Stimulated activated CD8-positive, alpha-beta memory T cell treated with anti-CD3 and anti-CD28 coated beads, Interleukin-2, amount 100 ng/mL, for 1 hour (primary cell): ENCODE measurements at places on chromosomes 5 and 9.

DNA sequence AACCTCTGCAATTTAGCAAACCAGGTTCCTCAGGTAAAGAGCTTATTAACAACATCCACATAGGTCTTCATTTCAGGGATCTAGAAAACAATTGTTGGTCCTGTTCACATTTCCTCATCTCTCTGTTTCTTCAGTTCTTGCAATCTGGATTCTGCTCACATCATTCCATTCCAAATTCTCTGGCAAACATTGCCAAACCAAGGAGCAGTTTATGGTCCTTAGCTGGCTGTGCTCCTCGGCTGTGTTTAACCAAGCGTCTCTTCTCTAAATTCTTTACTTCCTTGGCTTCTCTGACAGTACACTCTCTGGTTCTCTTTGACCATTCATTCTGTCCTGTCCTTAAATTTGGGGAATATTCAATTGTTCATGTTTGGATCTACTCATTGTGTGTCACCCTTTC is 65.8 kb upstream of the RANBP3L start:
- DNase-seq, result no peak

DNA sequence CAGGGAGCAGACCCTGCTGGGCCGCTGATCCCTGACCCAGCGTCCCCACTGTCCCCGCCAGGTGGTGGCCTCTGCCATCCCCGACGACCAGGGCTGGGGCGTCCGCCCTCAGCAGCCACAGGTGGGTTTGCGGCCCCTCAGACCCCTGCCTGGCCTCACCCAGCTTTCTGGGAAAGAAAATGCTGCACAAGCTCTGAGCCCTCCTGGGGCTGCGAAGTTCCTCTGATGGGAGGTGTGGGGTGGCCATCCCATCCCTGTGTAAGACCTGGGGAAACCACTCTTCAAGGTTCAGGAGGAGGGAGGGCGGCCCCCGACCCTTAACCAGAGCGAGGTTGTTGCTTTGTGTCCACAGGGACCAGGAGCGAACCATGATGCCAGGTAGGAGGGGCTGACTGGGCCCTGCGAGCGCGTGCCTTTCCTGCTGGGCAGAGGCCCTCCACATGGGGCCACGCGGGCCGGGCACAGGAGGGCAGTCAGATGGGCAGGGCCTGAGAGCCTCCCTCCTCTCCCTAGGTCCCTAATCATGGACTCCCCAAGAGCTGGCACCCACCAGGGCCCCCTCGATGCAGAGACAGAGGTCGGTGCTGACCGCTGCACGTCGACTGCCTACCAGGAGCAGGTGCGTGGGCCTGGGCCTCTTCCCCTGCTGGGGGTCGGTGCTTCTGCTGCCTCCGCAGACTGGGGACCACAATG is 7.7 kb downstream of the NOXA1 start:
- no peak for DNase-seq

- DNase-seq, result peak; percentile 12
Observed at GRCh38 chr9:122213589-122214413, 15.0 kb downstream of the LHX6 start.

GRCh38 chr5:19519448-19519847 is 468.6 kb downstream of the CDH18 start:
- DNase-seq, result no peak

- DNase-seq, result no peak
Observed at GRCh38 chr5:54021431-54022164, 288.8 kb downstream of the ARL15 start.

- DNase-seq, result no peak
Observed at GRCh38 chr9:82052081-82052480, 63.5 kb downstream of the SPATA31D1 start.

DNA sequence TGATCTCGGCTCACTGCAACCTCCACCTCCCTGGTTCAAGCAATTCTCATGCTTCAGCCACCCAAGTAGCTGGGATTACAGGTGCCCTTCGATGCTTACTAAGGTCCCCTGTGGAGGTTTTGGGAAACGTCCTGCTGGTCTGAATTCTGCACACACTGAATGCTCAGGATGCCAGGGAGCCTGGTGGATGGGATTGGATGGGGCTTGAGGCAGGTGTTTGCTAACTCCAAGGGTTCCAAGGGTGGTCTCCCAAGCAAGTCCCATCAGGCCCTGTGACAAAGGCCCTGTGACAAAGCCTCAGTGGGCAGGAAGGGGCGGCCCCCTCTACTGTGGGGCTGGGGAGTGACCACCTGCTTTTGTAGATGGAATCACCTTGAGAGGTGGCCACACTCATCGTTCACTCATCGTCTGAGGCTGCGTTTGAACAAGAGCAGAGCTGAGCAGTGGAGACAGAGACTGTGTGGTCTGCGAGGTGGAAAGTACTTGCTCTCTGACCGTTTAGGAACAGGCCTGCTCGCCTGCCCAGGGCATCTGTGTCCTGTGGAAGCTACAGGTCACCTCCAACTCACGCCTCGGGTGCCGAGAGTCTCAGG is 40.2 kb downstream of the MRPL36 start:
- DNase-seq, result no peak

DNA sequence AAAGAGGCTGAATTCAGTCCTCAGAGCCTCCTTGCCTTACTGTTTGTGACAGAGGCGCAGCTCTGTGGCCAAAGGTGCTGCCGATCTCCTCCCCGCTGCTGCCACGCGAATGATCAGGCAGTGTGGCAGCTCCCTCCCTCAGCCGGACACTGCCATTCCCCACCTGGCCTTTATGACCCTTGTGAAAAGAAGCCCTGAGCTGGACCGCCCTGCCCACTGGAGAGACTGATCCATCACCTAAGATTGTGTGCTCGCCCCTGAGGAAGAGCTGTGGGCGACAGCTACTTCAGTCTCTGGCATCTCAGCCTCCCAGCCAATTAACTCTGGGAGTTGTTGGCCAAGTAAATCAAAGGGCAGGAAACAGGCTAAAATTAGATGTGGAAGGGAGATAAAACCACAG is 90.9 kb downstream of the CARTPT start:
- no peak for DNase-seq

DNA sequence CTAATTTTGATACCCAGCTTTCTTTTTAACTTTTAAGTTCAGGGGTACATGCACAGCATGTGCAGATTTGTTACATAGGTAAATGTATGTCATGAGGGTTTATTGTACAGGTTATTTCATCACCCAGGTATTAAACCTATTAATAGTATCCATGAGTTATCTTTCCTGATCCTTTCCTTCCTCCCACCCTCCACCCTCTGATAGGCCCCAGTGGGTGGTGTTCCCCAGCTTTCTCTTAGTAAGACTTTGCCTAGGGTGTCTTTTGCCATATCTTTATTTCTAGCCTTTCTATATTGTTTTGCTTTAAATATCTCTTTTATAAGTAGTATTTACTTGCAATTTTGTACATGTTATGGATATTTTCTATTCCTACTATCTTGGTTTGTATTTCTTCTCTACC is 243.7 kb downstream of the SGCD start:
- no peak for DNase-seq

DNA sequence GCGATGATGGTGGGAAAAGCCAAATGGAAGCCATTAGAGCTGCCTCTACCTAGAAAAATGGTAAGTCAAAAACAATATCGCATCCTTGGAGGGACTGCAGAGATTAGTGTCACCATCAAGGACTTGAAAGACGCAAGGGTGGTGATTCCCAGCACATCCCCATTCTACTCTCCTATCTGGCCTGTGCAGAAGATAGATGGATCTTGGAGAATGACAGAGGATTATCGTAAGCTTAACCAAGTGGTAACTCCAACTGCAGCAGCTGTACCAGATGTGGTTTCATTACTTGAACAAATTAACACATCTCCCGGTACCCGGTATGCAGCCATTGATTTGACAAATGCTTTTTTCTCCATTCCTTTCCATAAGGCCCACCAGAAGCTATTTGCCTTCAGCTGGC is 23.8 kb downstream of the ERP44 start:
- DNase-seq, result no peak

GRCh38 chr9:89037346-89037745 is 46.1 kb downstream of the S1PR3 start:
- no peak for DNase-seq

DNA sequence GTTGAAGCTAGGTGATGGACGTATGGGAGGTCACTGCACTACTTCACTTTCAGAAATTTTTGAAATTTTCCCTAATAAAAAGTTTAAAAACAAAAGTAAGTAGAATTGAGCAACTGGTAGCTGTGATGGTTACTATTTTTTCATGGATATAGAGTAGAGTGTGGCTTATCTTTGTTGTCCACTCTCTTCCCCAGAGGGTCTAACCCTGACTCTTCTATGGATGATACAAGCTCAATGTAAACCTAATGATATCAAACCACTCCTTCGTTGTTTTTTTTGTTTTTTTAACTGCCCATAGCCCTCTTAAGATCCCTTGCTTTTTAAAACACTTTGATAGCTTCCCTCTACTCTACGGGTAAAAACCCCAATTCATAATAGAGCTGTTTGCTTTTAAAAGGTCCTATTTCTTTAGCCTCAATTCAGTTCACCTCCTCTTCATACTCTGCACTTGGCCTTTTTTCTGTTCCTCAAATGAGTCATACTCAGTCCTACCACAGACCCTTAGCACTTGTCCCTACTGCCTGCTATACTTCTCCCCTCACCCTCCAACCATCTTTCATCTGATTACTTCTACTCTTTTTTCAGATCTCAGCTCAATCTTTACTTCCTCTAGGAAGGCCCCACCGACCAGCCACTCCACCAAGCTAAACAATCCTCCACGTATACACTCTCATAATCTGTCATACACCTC is 2.6 kb downstream of the HDAC3 start:
- no peak for DNase-seq

DNA sequence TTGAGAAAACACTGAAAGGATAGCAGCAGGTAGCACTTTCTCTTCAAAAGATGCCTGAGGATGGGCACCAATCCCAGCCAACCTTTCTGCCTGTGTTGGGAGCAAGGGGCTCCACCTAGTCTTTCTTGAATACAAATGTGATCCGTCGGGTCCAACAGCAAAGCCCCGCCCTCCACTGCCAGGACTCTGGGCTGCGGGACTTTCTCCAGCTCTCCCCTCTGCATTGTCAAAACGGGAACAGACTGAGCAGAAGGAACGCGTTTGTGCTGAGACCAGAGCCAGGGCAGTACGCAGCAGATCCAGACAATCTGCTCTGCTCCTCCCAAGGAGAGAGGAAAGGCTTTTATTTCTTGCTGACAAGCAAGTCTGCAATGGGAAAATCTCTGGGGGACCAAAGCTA is 139.7 kb downstream of the SEC61B start:
- no peak for DNase-seq
